ENCODE measurements at places on chromosomes 1 and 21. TPM values are rescaled to one million over a fixed set of nuclear protein-coding genes. Genes with fewer than 3 reads are reported as not detected.

Gene CDA
- total RNA-seq = 7.4 TPM

Gene MSH4
- total RNA-seq = 0.54 TPM

Gene KPNA6
- total RNA-seq = 84.3 TPM

Gene SHISA4
- 9.9 TPM for total RNA-seq

Gene PADI2
- 2.7 TPM for total RNA-seq

Gene IFI44L
- 82.0 TPM for total RNA-seq

Gene OR2T12
- not detected for total RNA-seq

Gene AQP10
- not detected for total RNA-seq

Gene SH2D5
- 3.8 TPM for total RNA-seq

Gene A3GALT2
- total RNA-seq = not detected

DNA sequence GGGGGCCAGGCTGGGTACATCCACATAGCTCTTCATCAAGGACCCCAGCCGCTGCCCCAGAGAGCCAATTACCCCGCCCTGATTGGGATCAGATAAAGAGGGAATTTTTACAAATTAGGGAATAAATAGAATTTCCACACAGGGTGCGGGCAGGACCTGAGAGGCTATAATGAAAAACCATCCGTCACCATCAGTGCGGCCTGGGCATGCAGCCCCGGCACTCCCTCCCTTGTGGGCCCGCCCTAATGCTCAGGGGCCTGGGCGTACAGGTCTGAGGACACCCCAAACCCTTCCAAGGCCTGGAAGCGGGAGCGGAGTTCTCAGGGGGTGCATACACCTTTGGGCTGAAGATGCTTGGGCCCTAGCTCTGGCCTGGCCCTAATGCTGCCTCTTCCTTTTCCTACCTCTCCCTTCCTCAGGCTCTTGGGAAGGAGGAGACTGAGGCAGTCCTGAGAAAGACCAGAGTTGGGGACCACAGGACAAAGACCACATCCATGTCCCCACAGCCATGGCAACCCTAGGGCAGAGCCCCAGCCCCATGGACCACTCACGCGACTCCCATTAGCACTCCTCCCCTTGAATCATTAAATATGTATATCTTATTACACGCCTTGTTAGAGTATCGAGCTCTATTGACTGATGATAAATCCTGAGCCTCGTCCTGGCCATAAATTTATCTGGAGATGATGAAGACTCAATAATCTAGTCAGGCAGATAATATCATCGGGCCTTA lies 16.3 kb downstream of the DMAP1 start:
- no peak overlapping the region for H3K4me3 ChIP-seq
- no peaks in the 10 kb centered on the region for H3K27me3 ChIP-seq
- no peaks in the 10 kb centered on the region for H3K4me1 ChIP-seq

- peak overlapping the region; percentile 78 for H3K4me3 ChIP-seq
- no peak for DNase-seq
- peaks cover 25% of the 10 kb centered on the region for H3K4me1 ChIP-seq
- no peaks in the 10 kb centered on the region for H3K27me3 ChIP-seq
- H3K27ac ChIP-seq = peak overlapping the region; percentile 64
These were observed 1.7 kb downstream of the EGLN1 start for GRCh38 chr1:231420299-231420958.

DNA sequence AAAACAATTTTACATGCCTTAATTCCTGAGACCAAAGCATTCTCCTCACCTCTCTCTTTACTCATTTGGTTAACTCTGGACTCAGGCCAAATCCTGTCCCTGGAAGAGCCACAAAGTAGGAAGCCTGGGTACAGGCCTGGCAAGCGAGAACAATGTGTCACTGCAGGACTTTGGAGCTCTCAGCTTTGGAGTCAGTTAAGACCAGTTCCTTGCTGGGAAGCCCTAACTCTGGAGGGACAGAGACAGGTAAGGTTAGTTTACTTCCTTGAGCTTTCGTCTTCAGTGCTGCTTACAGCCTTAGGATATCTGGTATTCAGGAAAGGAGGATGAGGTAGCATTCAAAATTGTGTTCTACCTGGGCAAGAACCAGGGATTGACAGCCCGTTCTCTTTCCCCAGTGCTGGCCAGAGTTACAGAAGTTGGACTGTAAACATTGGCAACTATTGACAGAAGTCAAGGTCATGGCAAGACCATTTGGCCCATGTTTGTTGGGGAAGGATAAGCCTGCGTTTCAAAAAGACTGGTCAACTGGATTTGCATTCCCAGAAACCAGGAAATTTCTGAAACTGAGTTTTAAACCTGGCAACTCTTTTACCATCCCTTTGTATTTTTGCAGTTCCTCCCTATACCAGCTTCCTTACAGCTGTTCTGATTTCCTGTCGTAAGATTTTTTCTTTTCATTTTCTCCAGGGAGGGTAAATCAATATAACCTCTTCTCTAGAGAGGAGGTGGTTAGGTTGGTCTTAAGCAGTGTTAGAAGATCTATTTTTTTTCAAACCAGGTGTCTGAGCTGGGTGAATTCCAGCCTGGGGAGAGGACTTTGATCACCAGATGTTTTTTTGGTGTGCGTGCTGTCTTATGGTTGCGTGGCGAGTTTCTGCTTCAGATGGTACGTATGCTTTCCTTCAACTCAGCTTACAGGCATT lies at the start of gene C4BPB:
TSS of gene C4BPB (plus strand) at position 160 of the 926 bp plus-strand sequence. CDS start at position 832, 672 bp downstream.
- peaks cover 10% of the 10 kb centered on the region for H3K36me3 ChIP-seq
- peak within 1 kb of the TSS; percentile 73 for H3K4me3 ChIP-seq
- peak within 1 kb of the TSS; percentile 83 for H3K27ac ChIP-seq

- H3K27ac ChIP-seq = peak overlapping the region; percentile 90
- H3K36me3 ChIP-seq = peaks cover 6% of the 10 kb centered on the region
- H3K4me1 ChIP-seq = peaks cover 23% of the 10 kb centered on the region
- H3K27me3 ChIP-seq = no peaks in the 10 kb centered on the region
These were observed 233.6 kb upstream of the FMN2 start for GRCh38 chr1:239858057-239858456.

- DNase-seq = peak; percentile 90
- H3K27me3 ChIP-seq = peaks cover 37% of the 10 kb centered on the region
- H3K4me3 ChIP-seq = no peak overlapping the region
- H3K4me1 ChIP-seq = peaks cover 55% of the 10 kb centered on the region
- H3K36me3 ChIP-seq = peaks cover 5% of the 10 kb centered on the region
- no peak overlapping the region for H3K27ac ChIP-seq
These were observed 23.8 kb downstream of the KNCN start for GRCh38 chr1:46527474-46528296.

- no peaks in the 10 kb centered on the region for H3K27me3 ChIP-seq
- no peaks in the 10 kb centered on the region for H3K36me3 ChIP-seq
- H3K4me3 ChIP-seq = no peak overlapping the region
These were observed 388.6 kb downstream of the RWDD3 start for GRCh38 chr1:95622609-95623008.

GRCh38 chr1:208437401-208437800 lies 193.2 kb upstream of the PLXNA2 start:
- H3K27ac ChIP-seq = no peak overlapping the region
- no peak overlapping the region for H3K4me3 ChIP-seq
- peaks cover 2% of the 10 kb centered on the region for H3K27me3 ChIP-seq
- no peak for DNase-seq

- DNase-seq = no peak
- no peak overlapping the region for H3K4me3 ChIP-seq
- H3K36me3 ChIP-seq = no peaks in the 10 kb centered on the region
- H3K4me1 ChIP-seq = no peaks in the 10 kb centered on the region
These were observed 873.1 kb upstream of the TMPRSS15 start for GRCh38 chr21:19276665-19277064.

- peak overlapping the region; percentile 88 for H3K27ac ChIP-seq
- H3K4me3 ChIP-seq = peak overlapping the region; percentile 92
- no peaks in the 10 kb centered on the region for H3K27me3 ChIP-seq
- H3K36me3 ChIP-seq = peaks cover 29% of the 10 kb centered on the region
- H3K4me1 ChIP-seq = peaks cover 25% of the 10 kb centered on the region
- peak; percentile 80 for DNase-seq
These were observed 407 bp downstream of the CAMSAP2 start for GRCh38 chr1:200738949-200739651.

DNA sequence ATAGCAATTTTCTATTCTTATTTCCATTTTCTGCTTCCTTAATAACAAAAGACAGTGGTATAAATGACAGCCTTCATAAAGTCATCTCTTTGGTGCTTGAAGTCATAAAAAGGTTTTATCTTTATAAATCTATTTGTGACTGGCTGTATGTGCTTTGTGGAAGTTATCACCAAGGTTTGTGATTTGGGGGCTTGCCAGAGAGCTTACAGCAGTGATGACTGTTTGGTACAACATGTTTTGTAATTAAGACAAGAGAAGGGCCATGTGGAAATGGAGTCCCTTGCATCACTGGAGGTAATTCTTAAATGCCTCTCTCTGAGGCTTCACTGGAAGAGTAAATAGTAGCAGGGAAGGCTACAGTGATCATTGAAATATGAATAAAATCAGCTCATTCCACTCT lies 2.7 kb downstream of the SLC35F3 start:
- DNase-seq = no peak
- H3K4me1 ChIP-seq = peaks cover 24% of the 10 kb centered on the region
- no peak overlapping the region for H3K4me3 ChIP-seq

- peaks cover 12% of the 10 kb centered on the region for H3K4me1 ChIP-seq
- no peak for DNase-seq
- H3K27ac ChIP-seq = no peak overlapping the region
- H3K4me3 ChIP-seq = no peak overlapping the region
- H3K36me3 ChIP-seq = peaks cover 19% of the 10 kb centered on the region
These were observed 3.8 kb downstream of the ALDH4A1 start for GRCh38 chr1:18898567-18898966.

GRCh38 chr1:234509457-234510328 lies 30.7 kb upstream of the TARBP1 start:
- H3K4me1 ChIP-seq = peaks cover 29% of the 10 kb centered on the region
- H3K36me3 ChIP-seq = no peaks in the 10 kb centered on the region
- no peaks in the 10 kb centered on the region for H3K27me3 ChIP-seq
- no peak for DNase-seq

- H3K4me1 ChIP-seq = no peaks in the 10 kb centered on the region
- peak; percentile 16 for DNase-seq
- H3K27ac ChIP-seq = no peak overlapping the region
- no peak overlapping the region for H3K4me3 ChIP-seq
These were observed 36.1 kb upstream of the KHDRBS1 start for GRCh38 chr1:31977385-31978131.

- H3K4me3 ChIP-seq = no peak overlapping the region
- H3K27me3 ChIP-seq = no peaks in the 10 kb centered on the region
- peaks cover 29% of the 10 kb centered on the region for H3K36me3 ChIP-seq
These were observed 3.2 kb upstream of the DENND1B start for GRCh38 chr1:197778366-197778945.

DNA sequence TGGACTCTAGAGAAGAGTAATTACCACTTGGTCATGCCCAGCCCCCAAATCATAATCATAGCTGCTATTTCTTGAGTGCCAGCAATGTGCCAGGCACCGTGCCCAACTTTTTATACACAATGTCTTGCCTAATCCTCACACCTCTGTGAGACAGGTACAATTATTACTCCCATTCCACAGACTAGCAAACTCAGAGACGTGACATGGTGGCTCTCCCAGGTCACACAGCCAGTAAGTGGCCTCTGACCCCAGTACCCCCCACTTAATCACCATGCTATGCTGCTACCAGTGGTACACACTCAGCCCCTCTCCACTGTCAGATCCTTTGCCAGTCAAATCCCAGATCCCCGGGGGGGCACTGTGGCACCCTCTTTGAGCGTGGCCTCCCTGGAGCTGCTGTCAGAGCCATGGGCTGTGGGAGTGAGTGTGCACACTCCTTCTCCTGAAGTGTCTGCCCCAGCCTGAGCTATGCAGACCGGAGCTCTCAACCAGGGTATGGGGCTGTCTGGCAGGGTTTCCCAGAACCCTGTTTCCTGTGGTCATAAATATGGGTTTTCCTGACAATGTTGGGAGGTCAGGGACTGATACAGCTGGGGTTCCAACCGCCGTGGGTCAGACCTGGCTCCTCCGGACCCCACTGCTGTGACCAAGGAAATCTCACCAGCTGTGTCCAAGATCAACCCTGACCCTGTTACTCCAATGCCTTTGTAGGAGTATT lies 51.8 kb downstream of the LACTBL1 start:
- H3K36me3 ChIP-seq = no peaks in the 10 kb centered on the region
- no peak overlapping the region for H3K4me3 ChIP-seq
- H3K27ac ChIP-seq = no peak overlapping the region
- no peaks in the 10 kb centered on the region for H3K4me1 ChIP-seq

GRCh38 chr1:95095833-95096217 lies 21.3 kb upstream of the TLCD4 start:
- H3K27me3 ChIP-seq = no peaks in the 10 kb centered on the region
- no peak overlapping the region for H3K27ac ChIP-seq
- no peaks in the 10 kb centered on the region for H3K36me3 ChIP-seq

DNA sequence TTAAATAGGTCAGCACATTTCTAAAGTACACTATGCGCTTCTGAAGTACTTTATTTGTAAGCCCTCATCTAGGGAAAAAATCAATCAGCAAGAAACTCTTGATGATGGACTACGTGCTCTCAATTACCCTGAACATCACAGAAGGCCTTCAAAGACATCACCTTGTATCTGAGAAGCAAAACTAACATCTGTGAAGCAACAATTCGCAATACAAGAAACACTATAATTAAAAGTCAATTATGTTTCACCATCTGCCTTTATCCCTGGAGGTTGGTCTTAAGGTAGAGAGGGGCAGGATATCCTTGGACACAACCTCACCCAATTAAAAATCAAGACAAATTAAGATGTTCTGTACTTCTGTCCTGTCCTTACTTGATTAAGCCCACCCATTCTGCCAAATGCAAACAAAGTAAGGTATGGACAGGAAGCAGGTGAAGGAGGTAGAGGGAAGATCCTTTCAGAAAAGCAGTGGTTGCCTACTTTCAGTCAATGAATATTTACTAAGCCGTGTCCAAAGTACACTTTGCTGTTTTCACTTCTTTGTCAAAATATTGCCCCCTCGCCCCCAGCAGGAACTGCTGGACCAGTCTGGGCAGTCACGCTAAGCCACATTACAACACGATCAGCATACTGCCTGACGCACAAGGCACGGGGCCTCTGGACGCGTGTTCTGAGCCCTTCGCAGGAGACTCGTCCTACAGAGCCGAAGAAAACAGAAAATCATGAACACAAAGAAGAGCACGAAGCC lies 887 bp downstream of the SLC19A2 start:
- peaks cover 68% of the 10 kb centered on the region for H3K4me1 ChIP-seq
- peak; percentile 60 for DNase-seq
- H3K4me3 ChIP-seq = peak overlapping the region; percentile 87
- peak overlapping the region; percentile 99 for H3K27ac ChIP-seq
- H3K27me3 ChIP-seq = no peaks in the 10 kb centered on the region
- H3K36me3 ChIP-seq = peaks cover 57% of the 10 kb centered on the region

DNA sequence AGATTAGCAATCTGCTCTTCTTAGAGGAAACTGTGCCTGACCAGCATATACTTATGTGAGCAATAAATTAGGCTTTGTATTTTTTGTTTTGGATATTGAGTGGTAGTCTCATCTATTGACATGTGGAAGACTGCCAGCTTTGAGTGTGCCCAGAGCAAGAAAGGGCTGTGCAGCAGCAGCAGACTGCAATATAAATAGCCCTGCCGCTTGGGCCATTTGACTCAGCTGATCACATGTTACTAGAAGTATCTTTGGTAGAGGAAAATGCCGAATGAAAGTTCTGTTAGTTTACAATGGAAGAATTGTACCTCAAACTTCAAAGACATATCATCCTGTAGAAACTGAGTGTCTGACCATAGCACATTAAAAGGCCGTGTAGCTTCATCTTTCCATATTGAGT lies 9.1 kb upstream of the PSMB2 start:
- no peak for DNase-seq
- H3K4me1 ChIP-seq = no peaks in the 10 kb centered on the region
- no peak overlapping the region for H3K27ac ChIP-seq
